ENCODE measurements at places on chromosomes 5 and 9.

GRCh38 chr5:139637438-139638089 lies 10.6 kb upstream of the CXXC5 start:
- no peak for DNase-seq

- no peak for DNase-seq
Measured at GRCh38 chr9:72173080-72173479, 23.8 kb downstream of the GDA start.

GRCh38 chr5:137923856-137924255 lies 34.6 kb downstream of the PKD2L2 start:
- no peak for DNase-seq

DNA sequence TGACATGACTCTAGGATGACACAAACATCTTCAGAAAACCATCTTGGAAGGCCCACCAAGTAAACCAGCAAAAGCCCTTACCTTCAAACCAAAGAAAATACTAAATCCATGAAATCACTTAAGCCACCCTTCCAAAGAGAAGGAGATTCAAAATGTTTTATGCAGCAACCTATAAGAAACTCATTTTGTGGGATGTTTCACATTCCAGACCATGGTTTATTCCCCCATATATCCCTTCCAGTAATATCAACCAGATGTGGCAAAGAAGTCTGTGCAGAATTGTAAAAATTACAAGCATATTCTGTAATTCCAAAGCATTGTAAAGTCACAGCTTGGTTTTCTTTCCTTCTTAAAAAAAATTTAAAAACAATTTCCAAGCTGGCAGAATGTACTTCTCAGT lies 117.4 kb downstream of the SLIT3 start:
- DNase-seq: no peak

GRCh38 chr5:159518371-159518770 lies 188.1 kb upstream of the IL12B start:
- no peak for DNase-seq

- DNase-seq: no peak
Measured at GRCh38 chr5:154071799-154072413, 33.1 kb downstream of the MFAP3 start.

DNA sequence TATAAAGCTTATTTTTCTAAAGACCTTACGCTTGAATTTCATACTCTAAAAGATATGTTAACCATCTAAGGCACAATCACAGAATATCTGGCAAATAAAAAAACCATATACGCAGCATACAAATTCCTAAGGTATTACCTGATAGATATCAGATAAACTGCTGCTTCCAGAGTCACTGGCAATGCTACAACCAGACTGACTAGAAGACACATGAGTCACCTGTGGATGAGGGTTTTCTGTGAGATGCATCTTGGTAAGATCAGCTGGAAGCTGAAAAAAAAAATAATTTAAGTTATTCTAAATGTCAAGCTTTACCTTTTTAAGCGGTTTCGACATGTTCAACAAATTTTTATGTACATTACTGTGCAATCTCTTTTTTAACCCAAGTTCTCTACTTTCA lies 113.8 kb downstream of the RAPGEF6 start:
- no peak for DNase-seq

DNA sequence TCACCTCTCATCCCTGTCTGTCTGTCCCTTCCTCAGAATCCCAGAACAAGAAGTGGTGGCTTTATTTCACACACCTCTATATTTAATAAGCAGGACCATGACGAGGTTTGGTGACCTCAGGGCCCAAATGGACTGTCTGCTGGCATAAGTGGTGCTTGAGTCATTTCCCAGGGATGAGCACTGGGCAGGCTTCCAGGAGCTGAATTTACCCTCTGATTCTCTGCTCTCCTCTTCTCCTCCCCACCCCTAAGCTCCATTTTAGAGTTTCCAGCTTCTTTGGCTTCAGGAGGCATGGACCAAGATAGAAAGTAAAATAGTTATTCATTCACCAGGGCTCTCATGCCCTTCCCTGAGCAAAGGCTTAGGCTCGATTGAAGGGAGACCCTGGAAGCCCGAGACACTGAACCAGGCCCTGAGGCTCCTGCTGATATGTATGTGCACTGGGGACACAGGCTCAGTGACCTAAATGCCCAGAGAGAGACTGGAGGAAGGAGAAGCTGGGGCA lies 69.1 kb downstream of the PPARGC1B start:
- no peak for DNase-seq

- no peak for DNase-seq
Measured at GRCh38 chr9:89885156-89885555, 280.3 kb downstream of the GADD45G start.

- no peak for DNase-seq
Measured at GRCh38 chr5:160048131-160048530, 39.2 kb downstream of the TTC1 start.

DNA sequence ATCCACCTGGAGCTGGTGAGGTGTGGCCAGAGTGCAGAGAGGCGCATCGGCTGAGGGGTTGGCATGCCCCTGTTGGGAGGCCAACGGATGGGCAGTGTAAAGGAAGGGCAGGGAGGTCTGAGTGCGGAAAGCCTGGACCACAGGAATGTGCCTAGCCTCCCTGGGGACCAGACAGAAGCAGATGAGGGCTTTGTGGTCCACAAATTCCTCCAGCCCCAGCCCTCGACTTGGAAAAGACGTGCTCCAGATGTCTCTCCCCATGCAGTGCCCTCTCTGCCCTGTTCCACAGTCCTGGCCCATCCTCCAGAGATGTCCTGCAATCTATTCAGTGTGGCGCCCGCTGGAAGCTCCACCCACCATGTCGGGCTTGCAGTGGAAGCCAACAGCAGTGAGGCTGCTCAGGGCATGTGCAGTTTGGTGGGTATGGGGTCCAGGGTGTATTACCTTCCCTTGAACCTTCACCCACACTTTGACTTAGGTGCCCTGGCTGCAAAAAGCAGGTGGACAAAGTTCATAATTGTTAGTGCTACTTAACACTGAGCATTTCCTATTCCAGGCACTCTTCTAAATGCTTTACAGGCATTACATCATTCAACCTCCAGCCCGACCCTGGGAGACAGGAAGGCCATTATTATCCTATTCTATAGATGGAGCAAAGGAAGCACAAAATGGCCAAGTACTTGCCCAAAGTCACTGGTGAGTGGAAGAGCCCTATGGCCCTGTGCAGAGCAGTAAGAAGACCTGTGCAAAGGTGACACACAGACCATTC lies 120.2 kb upstream of the SLC25A48 start:
- no peak for DNase-seq

- DNase-seq: no peak
Measured at GRCh38 chr5:154320224-154321089, 125.3 kb upstream of the SAP30L start.

- DNase-seq: no peak
Measured at GRCh38 chr5:9094582-9094981, 451.3 kb downstream of the SEMA5A start.

- DNase-seq: no peak
Measured at GRCh38 chr5:23445573-23445972, 61.8 kb upstream of the PRDM9 start.

- no peak for DNase-seq
Measured at GRCh38 chr9:114046875-114047274, 31.2 kb downstream of the AMBP start.

DNA sequence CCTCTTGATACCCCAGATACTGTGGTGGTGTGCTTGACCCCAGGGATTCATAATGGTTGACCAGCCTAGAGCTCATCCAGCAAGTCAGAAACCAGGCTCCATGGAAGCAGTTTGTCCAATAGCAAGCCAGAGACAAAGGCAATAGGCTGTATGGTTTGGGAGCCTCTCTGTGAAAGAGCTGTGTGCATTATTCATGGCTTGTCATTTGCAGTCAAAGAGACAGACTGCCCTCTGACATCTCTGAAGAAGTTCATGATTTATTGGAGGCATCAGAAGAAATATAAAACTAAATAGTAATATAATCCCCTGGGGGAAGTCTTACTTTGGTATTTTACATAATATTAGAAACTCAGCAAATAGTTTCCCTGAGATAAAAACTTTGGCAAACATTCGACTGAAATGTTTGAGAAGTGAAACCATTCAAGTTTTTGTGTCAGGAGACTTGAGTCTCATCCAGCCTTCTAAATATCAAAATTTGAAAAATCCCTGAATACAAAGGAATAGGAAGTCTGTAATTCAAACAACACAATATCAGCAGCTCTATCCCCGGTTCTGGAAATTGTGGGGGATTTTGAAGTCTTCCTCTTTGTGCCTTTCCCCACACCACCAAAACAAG lies 250.3 kb downstream of the ZSWIM6 start:
- DNase-seq: no peak

GRCh38 chr5:177598477-177598876 lies 1.5 kb upstream of the B4GALT7 start:
- no peak for DNase-seq

DNA sequence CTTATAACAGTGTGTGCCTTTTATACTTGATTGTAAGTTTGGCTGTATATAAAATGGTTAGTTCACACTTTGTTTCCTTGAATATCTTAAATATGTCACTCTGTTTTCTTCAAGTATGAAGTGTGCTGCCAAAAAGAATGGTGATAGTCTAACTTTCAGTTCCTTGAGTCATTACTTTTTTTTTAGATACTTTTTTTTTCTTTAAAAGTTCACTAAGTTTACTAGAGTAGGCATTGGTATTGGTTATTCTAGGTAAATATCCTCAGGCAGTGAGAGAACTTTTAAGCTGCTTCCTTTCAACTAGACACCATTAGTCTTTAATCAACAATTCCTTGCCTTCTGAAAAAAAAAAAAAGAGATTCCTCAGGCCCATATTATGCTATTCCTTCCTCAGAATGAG lies 41.9 kb downstream of the SPEF2 start:
- DNase-seq: no peak

- DNase-seq: no peak
Measured at GRCh38 chr5:23482642-23483041, 24.8 kb upstream of the PRDM9 start.

DNA sequence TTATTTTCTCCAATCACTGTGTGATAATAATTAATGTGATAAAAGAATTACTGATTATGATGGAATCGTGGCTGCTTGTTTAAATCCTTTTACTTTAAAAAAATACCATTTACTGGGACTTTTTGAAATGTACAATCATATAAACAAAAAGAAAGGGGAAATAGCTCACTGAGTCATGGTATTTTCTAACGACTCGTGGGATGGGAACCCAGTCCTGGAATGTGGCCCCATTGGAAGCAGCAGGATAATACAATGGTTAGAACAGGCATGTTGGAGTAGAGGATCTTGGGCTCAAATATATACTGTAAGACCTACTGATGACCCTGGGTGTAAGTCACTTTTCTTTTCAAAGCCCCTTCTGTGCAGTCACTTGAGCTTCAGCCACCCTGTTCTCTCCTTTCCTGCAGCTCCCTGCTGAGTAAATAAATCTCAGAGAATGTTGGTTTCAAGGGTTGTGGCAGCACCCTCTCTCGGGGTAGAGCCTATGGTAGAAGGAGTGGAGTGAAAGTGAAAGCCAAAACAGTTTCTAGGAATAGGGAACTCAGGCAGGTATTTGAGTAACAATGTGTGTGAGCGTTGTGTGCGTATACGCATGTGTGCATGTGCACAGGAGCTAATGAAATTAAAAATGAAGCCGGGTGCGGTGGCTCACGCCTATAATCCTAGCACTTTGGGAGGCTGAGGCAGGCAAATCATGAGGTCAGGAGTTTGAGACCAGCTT lies 40.8 kb upstream of the LARP1 start:
- no peak for DNase-seq

- DNase-seq: no peak
Measured at GRCh38 chr5:143515829-143516228, 112.3 kb upstream of the NR3C1 start.

- no peak for DNase-seq
Measured at GRCh38 chr5:156414391-156414790, 87.4 kb downstream of the SGCD start.

DNA sequence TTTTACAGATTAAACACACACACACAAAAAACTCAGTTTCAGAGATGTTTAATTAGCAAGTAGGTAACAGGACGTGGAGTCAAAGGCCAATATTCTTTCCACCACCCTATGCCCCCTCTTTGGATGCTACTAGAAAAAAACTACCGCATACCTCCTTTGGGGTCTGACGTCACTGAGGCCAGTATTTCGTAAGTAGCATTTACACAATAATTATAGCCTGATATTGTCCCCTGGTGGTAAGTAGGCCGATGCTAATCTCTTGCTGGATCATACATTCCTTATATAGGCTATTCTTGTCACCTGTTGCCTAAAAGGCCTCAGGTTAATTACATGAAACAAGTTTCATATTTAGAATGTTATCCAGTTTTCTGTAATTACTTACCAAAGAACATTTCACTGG lies 21.0 kb upstream of the SMARCA2 start:
- DNase-seq: no peak
